ENCODE measurements at places on chromosomes 12 and 14.

DNA sequence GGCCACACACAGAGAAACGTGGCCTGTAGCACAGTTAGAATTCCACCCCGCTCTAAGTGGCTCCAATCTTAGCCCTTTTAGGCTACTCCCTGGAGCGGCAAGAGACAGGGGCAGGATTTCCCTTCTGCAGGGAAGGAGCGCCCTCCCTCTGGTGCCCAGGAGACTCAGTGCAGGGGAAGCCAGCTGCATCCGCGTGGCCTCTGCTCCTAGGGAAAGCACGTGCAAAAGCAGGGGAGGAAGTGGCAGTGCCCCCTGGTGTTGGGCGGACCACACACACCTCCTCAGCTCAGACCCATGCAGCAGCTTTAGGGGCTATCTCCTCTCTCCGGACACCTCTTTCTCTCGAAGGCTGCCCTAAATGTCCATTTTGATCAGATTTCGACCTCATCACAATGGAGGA is 50.0 kb downstream of the SPRING1 start:
- no peak for DNase-seq

DNA sequence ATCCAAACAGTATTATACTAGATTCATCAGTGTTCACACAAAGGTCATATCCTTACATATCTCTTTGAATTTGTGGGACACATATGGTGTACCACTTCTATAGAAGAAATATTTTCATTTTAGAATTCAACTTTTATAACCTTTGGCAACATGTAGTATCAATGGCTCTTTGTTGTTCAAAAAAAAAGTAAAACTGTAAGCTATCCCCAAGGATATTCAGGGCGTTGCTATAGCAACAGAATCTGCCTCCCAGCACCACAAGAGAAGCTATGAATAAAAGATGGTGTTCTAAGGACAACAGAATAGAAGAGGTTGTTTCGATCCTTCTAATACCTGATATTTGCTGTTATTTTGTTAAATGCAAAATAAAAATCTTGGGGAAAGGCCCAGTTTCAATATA is 139.3 kb downstream of the BRMS1L start:
- no peak for DNase-seq

- DNase-seq: no peak
These were observed 129.0 kb downstream of the RFLNA start for GRCh38 chr12:124423761-124424515.

DNA sequence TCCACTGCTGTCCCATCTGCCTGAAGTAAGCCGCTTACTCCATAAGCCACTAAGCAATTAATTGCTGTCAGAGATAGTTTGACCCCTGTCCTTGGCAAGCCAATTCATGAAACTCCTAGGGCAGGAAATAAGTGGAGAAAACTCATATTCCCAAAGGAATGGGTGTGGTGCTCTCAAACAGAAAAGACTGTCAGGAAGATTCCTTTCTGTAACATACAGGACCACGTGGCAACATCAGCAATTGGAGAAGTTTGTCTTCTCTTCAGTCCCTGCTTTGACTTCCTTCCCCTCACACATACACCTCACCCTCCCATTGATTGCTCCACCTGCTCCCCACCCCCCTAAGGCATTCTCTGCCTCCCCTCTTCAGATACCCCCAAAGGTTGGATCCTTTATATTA is 36.2 kb upstream of the MDM1 start:
- no peak for DNase-seq

- no peak for DNase-seq
These were observed 104.7 kb downstream of the PLEKHA5 start for GRCh38 chr12:19234171-19234704.

GRCh38 chr12:112331886-112332285 is 50.3 kb downstream of the HECTD4 start:
- no peak for DNase-seq

GRCh38 chr14:101604228-101604934 is 43.1 kb downstream of the DIO3 start:
- DNase-seq: no peak

GRCh38 chr14:93316716-93317115 is 16.1 kb downstream of the BTBD7 start:
- no peak for DNase-seq

- no peak for DNase-seq
These were observed 54.9 kb upstream of the GNG2 start for GRCh38 chr14:51805541-51805940.
